Small intestine (tissue), 16 donors: ENCODE measurements at places on chromosomes 11 and 22. TPM values are rescaled to one million over a fixed set of nuclear protein-coding genes. Genes with fewer than 3 reads are reported as not detected.

DNA sequence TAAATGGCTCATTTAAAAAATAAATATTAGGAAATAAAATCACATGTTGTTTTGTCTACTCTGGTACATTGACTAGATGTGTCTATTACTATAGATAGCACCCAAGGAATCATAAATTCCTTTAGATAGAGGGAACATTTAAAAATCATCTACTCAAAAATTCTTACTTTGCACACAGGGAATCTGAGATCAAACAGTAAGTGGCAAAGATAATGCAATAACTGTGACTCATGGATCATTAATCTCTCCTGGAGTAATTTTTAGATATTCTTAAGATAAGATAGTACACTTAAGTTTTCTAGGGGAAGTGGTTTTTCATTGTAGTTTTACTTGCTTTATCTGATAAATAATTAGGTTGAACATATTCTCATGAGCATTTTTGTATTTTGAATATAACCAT, 468.9 kb downstream of the LUZP2 start:
- no peaks in the 10 kb centered on the region for H3K27me3 ChIP-seq
- no peak overlapping the region for H3K27ac ChIP-seq
- no peaks in the 10 kb centered on the region for H3K4me1 ChIP-seq
- no peak for DNase-seq

GRCh38 chr11:11740073-11740702, 101.6 kb upstream of the USP47 start:
- no peaks in the 10 kb centered on the region for H3K36me3 ChIP-seq
- DNase-seq, result no peak
- H3K27me3 ChIP-seq, result peaks cover 2% of the 10 kb centered on the region
- H3K4me3 ChIP-seq, result no peak overlapping the region
- H3K4me1 ChIP-seq, result no peaks in the 10 kb centered on the region

- H3K4me1 ChIP-seq, result peaks cover 3% of the 10 kb centered on the region
- H3K4me3 ChIP-seq, result no peak overlapping the region
- H3K36me3 ChIP-seq, result no peaks in the 10 kb centered on the region
- DNase-seq, result no peak
- no peak overlapping the region for H3K27ac ChIP-seq
- no peaks in the 10 kb centered on the region for H3K27me3 ChIP-seq
These were observed 594.0 kb upstream of the TENM4 start for GRCh38 chr11:80034801-80035200.

DNA sequence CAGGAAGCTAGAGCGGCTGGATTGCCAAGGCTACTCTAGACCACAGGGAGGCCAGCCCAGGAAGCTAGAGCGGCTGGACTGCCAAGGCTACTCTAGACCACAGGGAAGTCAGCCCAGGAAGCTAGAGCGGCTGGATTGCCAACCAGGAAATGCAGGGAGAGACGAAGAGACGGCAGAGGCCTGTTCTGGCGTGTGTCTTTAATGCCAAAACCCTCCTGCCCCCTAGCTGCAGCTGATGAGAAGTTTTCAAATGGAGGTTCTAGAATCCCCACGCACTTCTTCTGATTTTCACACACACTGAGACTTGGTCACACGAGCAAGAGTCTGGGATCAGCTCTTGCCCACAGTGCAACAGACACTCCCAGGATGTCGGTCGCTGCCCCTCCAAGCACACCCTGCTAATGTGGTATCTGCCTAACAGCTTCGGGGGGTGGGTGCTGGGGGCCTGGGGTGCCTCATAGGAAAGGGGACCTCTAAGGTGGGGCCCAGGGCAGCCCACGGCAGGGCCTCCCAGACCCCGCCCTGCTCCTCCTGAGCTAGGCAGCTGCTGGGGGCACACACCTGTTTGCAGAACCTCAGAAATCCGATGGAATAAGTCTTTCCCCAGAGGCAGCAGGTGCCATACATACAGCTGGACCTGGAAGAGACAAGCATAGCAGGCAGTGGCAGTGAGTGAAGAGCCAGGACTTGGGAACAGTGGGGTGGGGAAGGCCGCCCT, 28.5 kb downstream of the MAFF start:
- H3K36me3 ChIP-seq, result peaks cover 10% of the 10 kb centered on the region
- peak; percentile 85 for DNase-seq
- no peaks in the 10 kb centered on the region for H3K4me1 ChIP-seq
- no peaks in the 10 kb centered on the region for H3K27me3 ChIP-seq
- H3K27ac ChIP-seq, result peak overlapping the region; percentile 69

- no peak overlapping the region for H3K4me3 ChIP-seq
- H3K36me3 ChIP-seq, result peaks cover 22% of the 10 kb centered on the region
- DNase-seq, result no peak
- H3K4me1 ChIP-seq, result no peaks in the 10 kb centered on the region
These were observed 22.2 kb downstream of the CYB5R2 start for GRCh38 chr11:7651140-7651551.

DNA sequence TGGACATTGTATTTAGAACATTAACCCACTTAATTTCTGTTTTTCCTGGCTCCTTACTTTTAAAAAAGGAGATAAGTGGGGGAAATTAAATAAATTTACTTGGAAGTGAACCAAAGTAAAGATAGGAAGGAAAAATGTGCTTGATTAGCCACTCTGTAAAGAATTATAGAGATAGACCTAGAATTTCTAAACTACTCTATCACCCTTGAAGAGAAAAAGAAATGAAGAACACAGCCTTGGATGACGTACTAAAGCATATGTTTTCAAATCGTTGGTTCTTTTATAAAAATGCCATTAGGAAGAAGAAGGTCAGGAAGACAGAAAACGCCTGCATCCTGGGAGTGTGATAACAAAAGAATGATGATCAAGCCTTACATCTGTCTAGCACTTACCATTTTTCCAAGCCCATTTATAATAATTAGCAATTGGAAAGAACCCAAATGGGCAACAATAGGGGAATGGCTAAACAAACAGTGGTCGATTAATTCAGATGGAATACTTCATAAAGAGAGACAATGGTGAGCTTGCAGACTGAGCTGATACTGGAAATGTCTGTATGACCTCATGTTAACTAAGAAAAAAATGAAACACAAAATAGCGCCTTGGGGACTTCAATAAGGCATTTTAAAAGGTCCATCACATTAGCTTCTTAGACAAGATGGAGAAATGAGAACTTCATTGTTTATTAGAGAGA, 81.0 kb upstream of the LRRC55 start:
- H3K27ac ChIP-seq, result no peak overlapping the region
- H3K4me3 ChIP-seq, result no peak overlapping the region
- no peaks in the 10 kb centered on the region for H3K4me1 ChIP-seq
- no peak for DNase-seq
- no peaks in the 10 kb centered on the region for H3K27me3 ChIP-seq

DNA sequence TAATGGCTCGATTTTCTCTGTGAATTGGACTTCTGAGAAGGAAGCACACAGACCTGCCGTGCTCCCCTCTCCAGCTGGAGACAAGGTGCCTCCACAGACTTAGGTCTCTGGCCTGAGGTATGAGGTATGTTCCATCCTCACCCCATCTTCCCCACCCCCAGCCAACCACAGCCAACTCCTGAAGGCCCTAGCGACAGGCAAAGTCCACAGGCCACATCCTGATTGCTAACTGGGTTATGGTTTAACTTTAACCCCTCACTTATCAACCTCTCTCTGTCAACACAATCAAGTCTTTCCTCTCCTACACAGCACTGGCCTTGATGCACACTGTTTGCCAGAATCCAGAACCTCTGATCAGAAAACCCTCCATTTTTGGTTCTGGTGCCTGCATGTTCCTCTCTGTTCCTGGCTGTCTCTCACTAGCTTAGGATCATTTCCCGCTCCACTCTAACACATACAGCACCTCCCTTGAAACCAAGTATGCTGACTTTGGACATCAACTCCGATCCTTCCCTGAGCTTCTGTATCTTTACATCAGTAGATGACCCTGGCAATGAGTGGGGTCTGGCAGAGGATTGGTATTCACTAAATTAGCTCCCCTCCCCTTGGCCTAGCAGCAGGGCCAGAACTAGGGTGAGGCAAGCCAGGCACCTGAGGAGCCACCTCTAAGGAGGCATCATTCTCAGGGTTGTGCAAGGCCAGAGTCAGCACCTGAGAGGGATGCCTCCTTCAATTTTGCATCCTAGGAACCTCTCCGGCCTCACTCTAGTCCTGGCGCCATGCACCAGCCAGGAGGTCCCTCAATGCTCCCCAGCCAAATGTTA, 22.0 kb downstream of the JAML start:
- no peaks in the 10 kb centered on the region for H3K36me3 ChIP-seq
- H3K27me3 ChIP-seq, result no peaks in the 10 kb centered on the region
- peak overlapping the region; percentile 67 for H3K27ac ChIP-seq
- DNase-seq, result peak; percentile 91
- H3K4me3 ChIP-seq, result no peak overlapping the region

GRCh38 chr11:122331079-122331478, 215.1 kb upstream of the BLID start:
- H3K27me3 ChIP-seq, result no peaks in the 10 kb centered on the region
- H3K36me3 ChIP-seq, result no peaks in the 10 kb centered on the region
- H3K27ac ChIP-seq, result no peak overlapping the region
- no peak overlapping the region for H3K4me3 ChIP-seq
- DNase-seq, result no peak

- H3K27ac ChIP-seq, result no peak overlapping the region
- H3K27me3 ChIP-seq, result no peaks in the 10 kb centered on the region
These were observed 437.5 kb downstream of the INSC start for GRCh38 chr11:15551901-15552851.

GRCh38 chr11:116044941-116045340, 540.7 kb upstream of the CADM1 start:
- H3K27ac ChIP-seq, result no peak overlapping the region
- H3K4me1 ChIP-seq, result no peaks in the 10 kb centered on the region
- H3K27me3 ChIP-seq, result no peaks in the 10 kb centered on the region
- H3K36me3 ChIP-seq, result no peaks in the 10 kb centered on the region
- no peak overlapping the region for H3K4me3 ChIP-seq
- DNase-seq, result no peak

Gene OR5M3
- polyA plus RNA-seq, result not detected

Gene YAP1
- polyA plus RNA-seq, result 15.2 TPM

Gene TESMIN
- 3.4 TPM for polyA plus RNA-seq

Gene RFPL2
- 0.19 TPM for polyA plus RNA-seq
